Camera-type eye (tissue), 1 donor: ENCODE measurements at places on chromosomes 1 and 21. TPM values are rescaled to one million over a fixed set of nuclear protein-coding genes. Genes with fewer than 3 reads are reported as not detected.

DNAJC28 gene
- total RNA-seq = 3.2 TPM

OMA1 gene
- total RNA-seq = 71.8 TPM

CLCA2 gene
- total RNA-seq = 1.3 TPM

CHIA gene
- not detected for total RNA-seq

GSTM5 gene
- total RNA-seq = 16.9 TPM

FCRL4 gene
- not detected for total RNA-seq

OR2T2 gene
- total RNA-seq = not detected

ANKRD45 gene
- total RNA-seq = 4.9 TPM

CHI3L2 gene
- total RNA-seq = not detected

GCSAML gene
- total RNA-seq = 0.82 TPM

MAST2 gene
- 39.8 TPM for total RNA-seq

HMGN1 gene
- total RNA-seq = 273 TPM

CYYR1 gene
- total RNA-seq = 12.6 TPM

CELA2A gene
- total RNA-seq = not detected

GRHL3 gene
- total RNA-seq = 0.55 TPM

EXTL1 gene
- total RNA-seq = 1.6 TPM

TMEM82 gene
- not detected for total RNA-seq

AMPD1 gene
- 0.71 TPM for total RNA-seq

PKLR gene
- 1.0 TPM for total RNA-seq

KRTAP6-1 gene
- not detected for total RNA-seq

METTL25B gene
- total RNA-seq = 17.8 TPM

LMOD1 gene
- 23.3 TPM for total RNA-seq
